ENCODE measurements at places on chromosomes 3 and 15. TPM values are rescaled to one million over a fixed set of nuclear protein-coding genes. Genes with fewer than 3 reads are reported as not detected.

The STAG1 gene
- 29.2 TPM for total RNA-seq

The CACNA1D gene
- 0.26 TPM for total RNA-seq

The PDCD7 gene
- total RNA-seq: 26.3 TPM

The TICRR gene
- total RNA-seq: 8.5 TPM

The HRG gene
- 0.16 TPM for total RNA-seq

The TOMM70 gene
- 55.1 TPM for total RNA-seq

The COLQ gene
- 1.4 TPM for total RNA-seq

The LYSMD4 gene
- 5.7 TPM for total RNA-seq

The MME gene
- total RNA-seq: 37.0 TPM

The LMLN gene
- 11.2 TPM for total RNA-seq

The GNAT1 gene
- not detected for total RNA-seq

The GPR160 gene
- 2.6 TPM for total RNA-seq

The LIPH gene
- total RNA-seq: 0.07 TPM

The TNNC1 gene
- 0.61 TPM for total RNA-seq

The IL17RB gene
- 0.42 TPM for total RNA-seq

The DHFR2 gene
- 3.4 TPM for total RNA-seq

The IQCH gene
- 4.4 TPM for total RNA-seq

The P2RY13 gene
- not detected for total RNA-seq

The SKOR1 gene
- 0.17 TPM for total RNA-seq

The CCDC39 gene
- not detected for total RNA-seq

The GOLGA6L7 gene
- total RNA-seq: not detected

The GP9 gene
- not detected for total RNA-seq

The TMEM212 gene
- not detected for total RNA-seq
